Heart right ventricle (tissue), 16 donors: ENCODE measurements at places on chromosomes 1 and 21.

GRCh38 chr1:239388159-239388485 lies 1.8 kb downstream of the CHRM3 start:
- H3K27me3 ChIP-seq = peaks cover 4% of the 10 kb centered on the region
- no peak for DNase-seq
- peak overlapping the region; percentile 45 for H3K4me3 ChIP-seq
- H3K36me3 ChIP-seq = no peaks in the 10 kb centered on the region

DNA sequence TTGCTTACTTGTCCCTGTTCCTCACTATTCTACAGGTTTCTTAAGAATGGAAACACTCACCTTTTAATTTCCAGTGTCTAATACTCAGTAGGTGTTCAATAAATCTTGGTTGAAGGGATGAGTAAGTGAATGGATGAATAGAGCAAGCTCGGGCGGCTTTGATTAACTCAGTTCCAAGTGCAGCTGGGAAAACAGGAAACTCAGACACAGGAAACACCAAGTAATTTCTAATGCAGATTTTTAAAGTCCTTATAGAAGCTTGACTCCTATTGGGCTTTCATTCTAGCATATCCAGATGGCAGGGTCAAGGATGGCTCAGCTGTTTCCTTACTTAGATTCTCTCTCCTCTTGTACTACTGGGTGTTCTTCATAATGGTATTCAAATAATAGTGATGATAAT lies 14.0 kb downstream of the CAMK1G start:
- no peaks in the 10 kb centered on the region for H3K4me1 ChIP-seq
- no peak overlapping the region for H3K4me3 ChIP-seq
- no peaks in the 10 kb centered on the region for H3K27me3 ChIP-seq
- no peak for DNase-seq

DNA sequence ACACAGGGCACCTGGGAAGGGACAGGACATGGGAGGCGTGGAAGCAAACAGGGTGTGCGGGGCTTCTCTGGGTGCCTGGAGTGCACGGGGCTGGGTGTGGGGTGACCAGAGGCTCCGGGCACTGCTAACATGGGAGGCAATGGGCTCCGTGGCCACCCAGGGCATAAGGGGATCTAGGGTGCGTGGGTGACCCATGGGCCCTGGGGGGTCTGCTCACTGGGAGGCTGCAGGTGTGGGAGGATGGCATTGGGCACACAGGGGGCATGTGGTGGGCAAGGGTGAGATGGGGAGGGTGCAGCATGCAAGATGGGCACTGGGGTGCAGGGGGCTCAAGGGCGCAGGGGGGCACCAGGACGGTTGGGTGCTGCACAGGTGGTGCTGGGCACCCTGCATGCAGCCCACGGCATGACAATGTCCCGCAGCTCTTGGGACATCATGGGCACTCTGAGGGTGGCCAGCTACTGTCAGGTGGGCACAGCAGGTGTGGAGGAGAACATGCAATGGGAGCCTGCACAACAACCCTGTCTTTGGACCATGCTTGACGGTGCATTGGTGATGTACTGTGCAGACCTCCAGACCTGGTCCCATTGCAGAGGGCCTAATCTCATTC lies 15.1 kb downstream of the TRIM11 start:
- DNase-seq = no peak
- H3K4me3 ChIP-seq = no peak overlapping the region
- no peaks in the 10 kb centered on the region for H3K27me3 ChIP-seq

DNA sequence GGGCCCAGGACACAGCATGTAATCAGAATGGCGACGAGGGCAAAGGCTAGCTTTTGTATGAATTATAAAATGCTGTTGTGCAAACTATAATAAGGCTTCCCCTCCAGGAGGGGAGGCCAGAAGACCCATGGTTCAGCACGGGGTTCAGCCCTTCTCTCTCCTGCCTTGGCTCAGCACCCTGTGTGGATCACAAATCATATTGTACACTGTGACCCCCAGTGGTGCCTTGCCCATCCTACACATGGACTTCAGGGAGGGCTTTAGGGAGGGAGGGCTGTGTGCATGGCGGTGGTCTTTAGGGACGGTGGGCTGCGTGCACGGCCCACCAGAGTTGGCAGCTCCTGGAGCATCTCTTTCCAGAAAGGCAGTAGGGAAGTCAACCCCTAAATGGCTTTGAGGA lies 120.8 kb upstream of the TNR start:
- no peaks in the 10 kb centered on the region for H3K36me3 ChIP-seq
- H3K27me3 ChIP-seq = no peaks in the 10 kb centered on the region
- no peak overlapping the region for H3K4me3 ChIP-seq
- no peak for DNase-seq

DNA sequence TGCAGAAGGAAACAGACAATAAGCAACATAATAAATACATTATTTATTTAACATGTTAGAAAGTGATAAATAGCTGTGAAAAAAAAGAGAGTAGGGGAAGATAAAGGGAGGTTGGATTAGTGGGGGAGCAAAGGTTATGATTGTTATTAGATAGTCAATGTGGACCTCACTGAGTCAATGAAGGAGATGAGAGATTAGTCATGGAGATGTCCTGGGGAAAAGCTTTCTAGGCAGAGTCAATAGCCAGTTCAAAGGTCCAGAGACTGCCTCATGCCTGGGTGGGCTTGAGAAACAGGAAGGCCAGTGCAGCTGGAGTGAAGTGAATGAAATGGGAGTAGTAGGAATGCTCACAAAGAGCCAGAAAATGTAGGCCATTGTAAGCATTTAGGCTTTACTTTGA lies 187.1 kb upstream of the CACYBP start:
- H3K27ac ChIP-seq = no peak overlapping the region
- H3K27me3 ChIP-seq = no peaks in the 10 kb centered on the region
- no peak overlapping the region for H3K4me3 ChIP-seq
- no peaks in the 10 kb centered on the region for H3K36me3 ChIP-seq
- H3K4me1 ChIP-seq = peaks cover 15% of the 10 kb centered on the region
- no peak for DNase-seq

DNA sequence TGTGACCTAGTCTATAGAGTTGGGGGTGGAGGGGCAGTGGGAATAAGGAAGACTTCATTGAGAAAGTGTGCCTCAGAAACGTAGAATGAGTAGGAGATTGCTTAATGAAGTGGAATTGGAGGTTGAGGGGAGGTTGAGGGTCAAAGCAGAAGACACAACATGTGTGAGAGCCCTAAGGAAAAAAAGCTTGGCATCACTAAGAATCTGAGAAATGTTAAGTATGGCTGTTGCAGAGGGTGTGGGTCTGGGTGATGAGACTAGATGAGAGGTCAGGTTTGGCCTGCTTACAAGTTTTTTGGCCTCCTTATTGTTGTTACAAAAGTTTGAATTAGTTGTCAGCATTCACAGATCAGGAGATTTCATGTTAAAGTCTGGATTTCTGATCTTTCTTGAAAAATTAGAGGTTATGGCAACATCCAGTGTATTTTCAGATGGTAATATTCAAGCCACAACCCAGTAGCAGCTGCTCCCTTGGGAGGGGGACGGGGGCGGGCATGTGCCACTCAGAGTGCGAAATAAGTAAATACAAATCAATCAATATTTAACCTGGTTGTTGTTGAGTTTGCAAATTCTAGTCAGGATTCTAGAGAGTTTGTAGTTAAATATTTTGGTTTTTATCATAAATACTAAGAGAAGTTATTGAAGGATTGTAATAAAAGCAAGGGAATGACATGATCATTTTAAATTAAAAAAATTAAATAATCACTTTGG lies 4.3 kb downstream of the MAN1A2 start:
- peaks cover 68% of the 10 kb centered on the region for H3K4me1 ChIP-seq
- H3K4me3 ChIP-seq = no peak overlapping the region
- no peak overlapping the region for H3K27ac ChIP-seq
- DNase-seq = no peak
- H3K36me3 ChIP-seq = no peaks in the 10 kb centered on the region

DNA sequence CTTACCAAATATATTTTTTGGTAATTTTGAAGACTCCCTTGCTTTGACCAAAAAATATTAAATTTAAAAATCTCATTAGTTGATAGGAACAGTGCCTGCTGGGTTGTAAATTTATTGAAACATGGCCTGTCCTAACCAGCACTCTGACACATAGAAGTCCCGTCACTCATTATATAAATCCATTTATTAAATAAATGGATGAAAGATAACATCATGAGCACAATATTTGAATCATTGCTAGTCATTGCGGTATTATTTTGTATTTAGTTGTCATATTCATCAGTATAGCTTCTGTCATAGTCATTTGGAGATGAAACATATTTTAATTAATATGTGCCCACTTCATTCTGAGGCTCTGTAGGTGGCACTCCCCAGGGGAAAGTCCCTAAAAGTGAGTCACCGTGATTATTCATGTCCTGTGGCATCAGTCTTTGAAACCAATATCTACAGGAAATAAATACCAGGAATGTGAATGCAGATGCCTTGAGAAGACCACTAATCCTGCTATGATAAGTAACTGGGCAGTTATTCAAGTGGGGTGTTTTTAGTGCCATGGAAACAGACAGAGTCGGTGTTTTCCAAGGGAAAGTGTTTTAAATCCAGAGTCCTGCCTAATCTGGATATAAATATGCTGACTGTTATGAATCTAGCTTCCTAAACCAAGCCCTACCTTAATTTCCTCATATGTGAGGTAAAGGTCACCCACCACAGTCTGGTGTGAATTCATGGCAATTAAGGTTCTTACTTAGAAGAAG lies 302.0 kb downstream of the DUSP10 start:
- no peaks in the 10 kb centered on the region for H3K27me3 ChIP-seq
- no peaks in the 10 kb centered on the region for H3K36me3 ChIP-seq
- DNase-seq = no peak
- H3K4me1 ChIP-seq = no peaks in the 10 kb centered on the region
- H3K4me3 ChIP-seq = no peak overlapping the region
- H3K27ac ChIP-seq = peak overlapping the region; percentile 55
